Right lobe of liver (tissue), 6 donors: ENCODE measurements at places on chromosomes 1 and 21.

DNA sequence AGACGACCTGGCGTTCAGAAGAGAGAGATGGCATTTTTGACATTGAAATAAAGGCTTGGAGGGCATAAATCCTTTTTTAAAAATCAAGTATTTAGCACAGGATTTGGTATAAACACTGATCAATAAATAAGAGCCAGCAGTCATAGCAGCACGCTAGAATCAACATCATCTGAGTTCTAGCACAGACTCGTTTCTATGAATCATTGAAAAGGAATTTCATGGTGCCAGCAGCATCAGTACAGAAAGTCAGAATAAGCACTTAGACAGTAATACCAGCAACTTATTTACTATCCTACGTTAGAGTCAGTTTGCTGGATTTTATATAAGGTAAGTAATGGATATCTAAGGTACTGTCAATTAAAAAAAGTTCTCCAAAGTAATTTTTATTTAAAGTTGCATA lies 119.3 kb downstream of the HLCS start:
- no peak for DNase-seq

- DNase-seq, result no peak
Measured at GRCh38 chr1:19250629-19251304, 557 bp downstream of the EMC1 start.

DNA sequence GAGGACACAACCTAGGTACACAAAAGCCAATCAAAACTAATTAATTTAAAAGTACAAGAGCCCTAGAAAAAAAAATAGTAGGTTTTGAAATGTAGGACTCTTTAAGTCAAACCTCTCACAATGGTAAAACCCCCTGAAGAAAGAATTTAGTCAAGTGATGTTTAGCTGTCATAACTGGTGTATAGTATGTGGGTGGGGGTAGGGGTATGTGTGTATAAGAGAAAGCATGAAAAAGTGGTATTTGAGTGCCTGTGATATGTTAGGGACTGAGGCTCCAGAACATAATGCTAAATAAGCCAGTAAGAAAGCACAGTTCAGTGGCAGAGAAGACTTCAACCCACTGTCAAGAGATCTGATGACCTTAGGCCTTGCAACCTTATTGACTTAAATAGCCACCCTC lies 507.9 kb downstream of the TTLL7 start:
- DNase-seq, result no peak

GRCh38 chr1:10823000-10823401 lies 26.6 kb upstream of the CASZ1 start:
- DNase-seq, result no peak

- no peak for DNase-seq
Measured at GRCh38 chr1:80645621-80646020, 1155.1 kb upstream of the ADGRL2 start.

DNA sequence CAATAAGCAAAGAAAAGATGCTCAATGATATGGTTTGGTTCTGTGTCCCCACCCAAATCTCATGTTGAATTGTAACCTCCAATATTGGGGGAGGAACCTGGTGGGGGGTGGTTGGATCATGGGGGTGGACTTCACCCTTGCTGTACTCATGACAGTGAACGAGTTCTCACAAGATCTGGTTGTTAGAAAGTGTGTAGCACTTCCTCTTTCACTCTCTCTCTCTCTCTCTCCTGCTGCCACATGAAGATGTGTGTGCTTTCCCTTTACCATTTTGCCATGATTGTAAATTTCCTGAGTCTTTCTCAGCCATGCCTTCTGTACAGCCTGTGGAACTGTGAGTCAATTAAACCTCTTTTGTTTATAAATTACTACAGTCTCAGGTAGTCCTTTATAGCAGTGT lies 248.4 kb downstream of the HHIPL2 start:
- no peak for DNase-seq

DNA sequence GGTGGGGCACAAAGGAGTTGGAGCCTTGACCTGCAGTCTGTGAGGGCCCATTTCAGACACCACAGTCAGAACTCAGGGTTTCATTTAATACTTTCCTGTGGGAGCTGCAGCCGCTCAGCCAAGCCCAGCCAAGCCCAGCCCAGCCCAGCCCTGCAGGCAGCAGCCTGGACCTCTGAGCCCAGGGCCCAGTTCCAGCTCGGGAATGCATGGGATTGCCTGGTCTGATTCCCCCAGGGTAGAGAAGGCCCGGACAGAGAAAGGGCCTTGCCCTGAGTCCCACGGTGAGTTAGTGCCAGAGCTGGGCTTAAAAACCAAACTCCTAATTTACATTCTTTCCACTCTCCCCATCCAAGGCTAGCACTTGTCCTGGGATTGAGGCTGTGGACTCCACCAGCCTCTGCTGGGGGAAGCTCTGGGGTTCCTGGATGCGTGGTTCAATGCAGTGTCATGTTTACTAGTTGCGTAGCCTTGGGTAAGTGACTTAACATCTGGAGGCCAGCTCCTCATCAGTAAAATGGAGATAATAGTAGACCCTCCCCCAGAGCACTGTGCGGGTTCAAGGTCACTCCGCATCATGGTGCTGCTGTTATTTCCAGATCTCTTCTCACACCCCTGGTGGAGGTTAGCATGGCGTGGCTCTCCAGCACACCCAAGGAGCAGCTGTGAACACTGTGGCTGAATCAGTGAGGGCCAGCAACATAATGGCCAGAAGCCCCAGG lies 29.2 kb upstream of the PKP1 start:
- no peak for DNase-seq

DNA sequence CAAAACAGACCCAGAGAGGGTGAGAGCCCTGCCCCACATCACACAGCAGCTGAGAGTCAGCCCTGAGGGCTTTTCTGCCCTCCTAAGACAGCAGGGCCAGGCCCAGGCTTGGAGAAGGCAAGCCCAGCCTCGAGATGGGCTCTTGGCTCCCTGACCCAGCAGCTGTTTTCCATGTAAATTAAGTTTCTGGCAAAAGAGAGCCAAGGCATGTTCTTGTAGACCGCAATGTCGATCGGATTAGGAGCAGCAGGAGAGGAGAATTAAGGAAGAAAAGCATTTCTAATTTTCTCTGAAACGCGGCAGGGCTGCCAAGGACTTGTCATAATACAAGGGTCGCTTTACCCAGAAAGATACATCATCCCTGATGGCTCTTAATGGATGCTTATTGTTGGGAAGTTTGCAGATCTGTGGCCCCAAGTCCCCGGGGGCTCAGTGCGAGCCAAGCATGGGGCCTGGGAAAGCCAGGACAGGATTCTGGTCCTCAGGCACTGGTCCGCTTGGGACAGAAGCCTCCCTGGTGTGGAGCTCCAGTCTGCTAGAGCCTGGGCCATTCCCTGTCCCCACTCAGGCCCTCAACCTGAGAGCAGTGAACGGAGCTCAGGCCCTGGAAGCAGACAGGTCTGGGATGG lies 62.8 kb downstream of the DMRTB1 start:
- no peak for DNase-seq

DNA sequence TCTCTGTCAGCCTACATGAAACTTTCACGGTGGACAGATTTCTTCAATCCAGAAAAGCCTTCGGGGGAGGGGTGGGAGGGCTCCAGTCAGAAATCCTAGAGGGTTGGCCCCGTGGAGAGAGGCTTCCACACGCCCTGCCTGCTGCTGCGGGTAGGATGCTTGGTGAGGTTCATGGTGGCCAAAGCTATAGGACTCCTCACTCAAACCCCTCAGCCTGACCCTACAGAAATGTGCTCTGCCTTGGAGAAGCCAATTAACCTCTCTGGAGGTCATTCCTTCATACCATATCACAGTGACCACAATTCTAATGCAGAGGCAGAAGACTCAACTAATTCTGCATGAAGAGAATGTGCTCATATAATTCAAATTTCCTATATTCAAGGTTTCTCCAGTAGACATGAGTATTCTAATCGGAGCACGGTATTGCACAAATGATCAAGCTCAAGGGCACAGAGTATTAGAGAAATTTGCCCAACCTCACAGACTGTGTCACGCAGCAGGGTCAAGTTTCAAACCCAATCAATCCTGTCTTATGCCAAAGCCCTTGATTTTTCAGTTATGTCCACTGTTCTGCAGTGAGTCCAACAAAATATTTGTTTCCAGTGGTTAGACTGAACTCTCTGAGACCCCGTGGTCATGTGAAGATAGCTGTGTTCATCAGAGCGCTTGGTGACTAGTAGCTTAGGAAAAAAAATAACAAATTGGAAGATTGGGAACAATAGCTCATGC lies 104.8 kb downstream of the TOMM20 start:
- DNase-seq, result no peak

- DNase-seq, result no peak
Measured at GRCh38 chr1:226187019-226187322, 430 bp upstream of the ACBD3 start.

DNA sequence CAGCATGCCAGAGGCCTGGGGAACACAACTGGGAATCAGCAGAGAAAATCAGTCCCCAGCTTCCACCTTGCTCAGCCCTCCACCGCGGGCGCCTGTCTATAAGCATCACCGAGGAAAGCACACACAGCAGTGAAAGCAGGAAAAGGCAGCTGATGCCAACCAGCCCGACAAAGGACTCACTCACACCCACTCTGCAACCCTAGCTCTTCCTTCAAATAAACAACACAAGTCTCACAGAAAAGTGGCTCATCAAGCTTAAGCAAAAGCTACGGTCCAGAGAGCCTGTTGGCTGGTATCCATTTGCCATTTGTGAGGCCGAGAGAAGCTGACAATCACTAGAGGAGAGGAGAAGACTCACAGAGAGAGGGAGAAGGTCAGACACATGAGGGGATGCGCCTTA lies 27.1 kb downstream of the MRAP start:
- DNase-seq, result no peak

GRCh38 chr21:18142655-18143054 lies 102.0 kb upstream of the CHODL start:
- no peak for DNase-seq

DNA sequence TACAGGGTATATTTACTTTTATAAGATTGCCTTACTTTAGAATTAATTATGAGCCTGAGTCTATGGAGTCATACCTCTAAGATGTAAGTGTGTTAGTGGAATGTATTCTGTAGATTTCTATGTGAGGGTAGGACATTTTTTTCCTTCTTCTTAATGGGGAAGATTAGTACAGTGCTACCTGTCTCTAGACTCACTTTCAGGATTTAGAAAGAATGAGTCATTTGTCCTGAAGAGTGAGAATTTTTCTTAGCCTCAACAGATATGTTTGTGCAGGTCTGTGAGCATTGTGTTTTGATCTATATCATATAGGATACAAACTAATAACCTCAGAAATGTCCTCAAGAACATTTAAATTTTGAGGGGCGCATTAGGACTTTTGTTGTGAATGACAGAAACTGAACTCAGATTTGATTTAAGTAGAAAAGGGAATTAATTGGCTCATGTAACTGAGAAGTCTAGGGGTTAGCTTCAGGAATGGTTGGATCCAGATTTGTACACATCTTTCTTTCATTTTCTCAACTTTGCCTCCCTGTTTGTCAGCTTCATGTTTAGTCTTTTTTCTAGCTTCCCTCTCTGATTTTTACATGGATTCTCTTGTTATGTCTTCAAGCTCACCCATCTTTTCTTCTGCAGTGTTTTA lies 45.3 kb downstream of the TTC3 start:
- no peak for DNase-seq

DNA sequence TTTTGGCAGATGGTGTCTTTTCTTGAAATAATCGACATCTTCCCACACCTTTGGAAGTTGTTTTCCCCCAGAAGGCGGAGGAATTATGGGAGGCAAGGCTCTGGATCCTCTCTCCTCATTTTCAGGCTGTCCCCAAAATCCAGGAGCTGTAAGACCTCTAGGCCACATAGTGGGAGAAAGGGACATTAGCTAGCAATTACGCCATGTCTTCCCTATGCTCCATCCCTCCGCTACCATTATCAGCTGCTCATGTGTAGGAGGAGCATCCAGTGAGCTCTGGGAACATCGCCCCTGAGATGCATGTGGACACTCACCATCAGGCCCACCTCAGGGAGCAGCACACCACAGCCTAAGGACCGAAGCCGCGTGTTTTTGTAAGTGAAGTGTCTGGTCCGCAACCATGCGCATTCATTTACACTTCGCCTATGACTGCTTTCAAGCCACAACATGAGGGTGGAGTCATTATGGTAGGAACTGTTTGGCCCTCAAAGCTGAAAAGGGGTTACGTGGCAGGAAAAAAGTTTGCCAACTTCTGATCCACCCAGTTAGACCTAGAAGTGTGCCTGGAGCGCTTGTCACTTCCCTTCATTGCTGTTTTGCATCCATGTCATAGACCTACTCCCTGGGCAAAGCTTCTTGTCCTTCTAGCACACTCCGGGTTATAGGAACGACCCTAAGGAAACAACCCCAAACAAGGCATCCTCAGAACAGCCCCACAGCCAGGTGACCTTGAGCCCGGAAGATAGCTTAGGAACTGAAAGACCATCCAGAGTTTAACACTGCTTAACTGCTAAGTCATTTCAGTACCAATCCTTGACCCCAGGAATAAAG lies 85.5 kb downstream of the C1orf94 start:
- no peak for DNase-seq

- no peak for DNase-seq
Measured at GRCh38 chr1:6275826-6276782, 15.2 kb upstream of the GPR153 start.

GRCh38 chr21:34894401-34894800 lies 154.7 kb downstream of the RUNX1 start:
- DNase-seq, result no peak

- no peak for DNase-seq
Measured at GRCh38 chr1:15680561-15681348, 3.4 kb upstream of the PLEKHM2 start.

DNA sequence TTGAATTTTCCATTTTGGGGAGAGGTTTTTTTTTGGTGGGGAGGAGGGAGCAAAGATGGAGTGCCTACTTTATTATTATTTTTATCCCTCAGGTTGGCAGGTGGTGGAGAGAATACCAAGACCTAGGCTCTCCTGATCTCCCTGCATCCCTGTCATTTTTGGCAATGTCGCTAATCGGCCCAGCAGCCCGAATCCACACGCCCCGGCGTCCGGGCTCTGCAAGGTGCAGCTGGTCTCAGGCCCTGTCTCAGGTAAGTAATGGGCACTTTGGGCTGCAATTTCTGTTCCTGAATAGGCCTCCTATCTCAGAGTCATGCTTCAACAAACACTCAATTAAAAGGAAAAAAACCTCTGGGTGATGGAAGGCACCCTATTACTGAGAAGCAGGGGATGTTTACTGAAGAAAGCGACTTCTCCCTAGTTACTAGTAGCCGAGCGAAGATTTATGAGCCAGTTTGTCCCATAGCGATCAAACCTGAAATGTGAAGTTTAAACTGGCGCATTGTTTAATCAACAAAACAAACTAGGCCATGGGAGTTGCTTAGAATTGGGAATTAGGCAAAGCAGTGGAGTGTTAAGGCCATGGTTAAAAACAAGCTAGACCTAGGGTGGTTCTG lies 137.8 kb downstream of the RWDD3 start:
- no peak for DNase-seq
